ENCODE measurements at places on chromosomes 5 and 9.

GRCh38 chr9:110370315-110370714 lies 32.7 kb upstream of the TXNDC8 start:
- DNase-seq = peak; percentile 4

GRCh38 chr9:134880484-134881312 lies at the start of gene FCN2:
Gene FCN2 (plus strand): TSS chr9:134880810. CDS start chr9:134880822, 12 bp downstream.
- DNase-seq = no peak

GRCh38 chr9:135442075-135442474 lies 37.5 kb upstream of the PPP1R26 start:
- DNase-seq = no peak

DNA sequence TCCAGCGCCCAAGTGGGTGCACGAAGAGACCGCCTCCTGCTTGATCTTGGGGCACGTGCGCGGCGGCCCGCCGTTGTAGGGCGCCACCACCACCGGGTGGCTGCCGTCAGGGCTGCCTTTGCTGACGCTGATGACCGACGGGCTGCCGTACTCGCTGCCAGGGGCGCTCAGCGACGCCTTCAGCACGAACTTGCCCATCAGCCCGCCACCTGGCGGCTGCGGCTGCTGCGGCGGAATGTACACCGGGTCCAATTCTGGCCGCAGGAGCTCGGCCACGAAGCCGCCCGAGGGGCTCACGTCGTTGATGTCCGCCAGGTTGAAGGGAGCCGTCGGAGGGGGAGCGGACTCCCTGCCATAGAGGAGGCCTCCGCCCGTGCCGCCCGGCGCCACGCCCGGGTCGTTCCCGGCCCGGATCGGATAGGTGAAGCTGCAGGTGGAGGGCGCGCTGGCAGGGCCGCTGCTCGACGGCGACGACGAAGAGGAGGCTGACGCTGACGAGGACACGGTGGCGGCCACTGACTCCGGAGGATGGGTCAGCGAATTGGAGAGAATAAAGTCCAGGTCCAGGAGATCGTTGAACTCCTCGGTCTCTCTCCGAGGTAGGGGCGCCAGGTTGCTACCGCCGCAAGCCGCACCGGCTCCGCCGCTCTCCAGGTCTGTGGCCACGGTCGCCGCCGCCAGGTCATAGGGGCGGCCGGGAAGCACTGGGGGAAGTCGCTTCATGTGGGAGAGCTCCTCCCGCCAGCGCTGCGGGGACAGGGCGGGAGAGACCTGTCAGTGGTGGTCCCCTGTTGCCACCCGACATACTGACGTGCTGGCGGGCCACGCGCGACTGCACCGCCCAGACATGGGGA lies 1.8 kb downstream of the KLF4 start:
- DNase-seq = peak; percentile 61

- DNase-seq = peak; percentile 92
These were observed 211.8 kb upstream of the C9orf72 start for GRCh38 chr9:27784847-27785713.

DNA sequence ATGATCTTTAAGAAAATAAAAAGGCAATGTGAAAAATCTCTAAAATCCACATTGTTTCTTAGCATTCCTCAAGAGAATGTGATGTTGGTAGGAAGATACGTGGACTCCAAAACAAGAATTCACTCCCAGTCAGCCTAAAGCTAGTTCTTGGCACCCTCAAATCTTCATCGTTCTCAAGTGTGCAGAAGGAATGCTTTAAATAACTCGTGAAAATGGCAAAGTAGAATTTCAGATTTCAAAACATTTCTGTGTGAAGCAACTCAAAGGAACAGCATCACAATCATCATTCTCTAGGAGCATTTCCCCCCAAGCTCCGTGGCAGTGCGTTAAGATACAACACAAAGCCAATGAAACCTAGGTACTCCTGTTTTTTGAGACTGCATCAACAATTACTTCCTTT lies 185.1 kb upstream of the DMAC1 start:
- DNase-seq = no peak

DNA sequence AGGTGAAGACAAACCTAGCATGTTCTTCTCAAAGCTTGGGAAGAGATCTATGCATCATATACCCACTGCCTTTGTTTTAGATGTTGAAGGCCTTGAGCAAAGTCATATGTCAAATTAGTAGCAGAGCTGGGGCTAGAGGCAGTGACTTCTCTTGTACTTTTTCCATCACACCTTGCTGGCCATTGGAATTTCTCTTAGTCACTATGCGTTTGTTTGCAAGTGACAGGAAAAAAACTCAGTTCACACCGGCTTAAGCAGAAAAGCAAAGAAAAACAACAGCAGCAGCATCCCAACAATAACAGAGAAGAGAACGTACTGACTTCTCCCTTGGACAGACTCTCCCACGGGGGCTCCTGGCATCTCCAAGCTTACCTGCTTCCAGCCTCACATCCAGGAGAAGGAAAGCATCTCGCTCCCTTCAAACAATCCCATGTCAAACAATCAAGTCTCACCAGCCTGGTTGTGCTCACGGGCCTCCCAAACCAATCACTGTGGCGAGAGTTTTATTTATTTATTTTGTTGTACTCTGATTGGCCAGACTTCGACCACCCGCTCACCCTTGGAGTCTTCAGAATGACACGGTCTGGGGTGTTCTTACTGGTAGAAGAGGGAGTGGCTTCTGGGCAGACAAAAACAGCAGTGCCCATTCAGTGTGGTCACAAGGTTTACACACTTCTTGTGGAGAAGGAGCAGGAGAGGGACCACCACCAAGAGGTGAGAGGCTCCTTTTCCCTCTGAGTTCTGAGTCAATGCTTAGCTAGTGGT lies 83.8 kb upstream of the STC2 start:
- peak; percentile 57 for DNase-seq

GRCh38 chr9:75121914-75122558 lies 33.7 kb downstream of the OSTF1 start:
- DNase-seq = no peak

DNA sequence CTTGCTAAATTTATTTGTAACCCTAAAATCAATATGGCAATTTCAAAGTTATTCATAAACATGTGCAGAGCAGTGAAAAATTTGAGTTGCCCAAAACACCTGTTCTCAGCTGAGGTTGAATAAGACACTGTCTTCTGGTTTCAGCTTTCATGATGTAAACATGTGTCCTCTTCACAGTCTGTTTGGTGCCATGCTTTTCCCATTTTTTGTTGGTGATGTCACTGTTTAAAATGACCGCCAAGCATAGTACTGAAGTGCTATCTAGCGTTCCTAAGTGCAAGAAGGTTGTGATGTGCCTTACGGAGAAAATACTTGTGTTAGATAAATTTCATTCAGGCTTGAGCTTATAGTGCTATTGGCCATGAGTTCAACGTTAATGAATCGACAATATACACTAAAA lies 580.8 kb downstream of the ACTL7B start:
- DNase-seq = no peak

- DNase-seq = no peak
These were observed 155.4 kb downstream of the FSTL4 start for GRCh38 chr5:133456933-133457402.

DNA sequence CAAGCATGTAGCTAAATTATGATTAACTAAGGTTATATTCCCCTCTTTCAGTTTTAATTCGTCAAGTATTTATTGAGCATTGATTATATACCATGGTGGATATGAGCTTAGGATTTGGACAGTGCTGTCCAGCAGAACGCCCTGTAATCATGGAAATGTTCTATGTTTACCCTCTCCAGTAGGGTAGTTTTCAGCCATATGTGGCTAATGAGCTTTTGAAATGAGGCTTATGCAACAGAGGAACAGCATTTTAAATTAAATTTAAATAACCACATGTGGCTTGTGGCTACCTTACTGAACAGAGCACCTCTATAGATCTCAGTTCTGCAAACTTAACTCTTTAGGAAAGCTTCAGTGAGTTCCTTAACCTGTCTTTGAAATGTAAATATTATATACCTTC lies 59.1 kb downstream of the JMY start:
- DNase-seq = no peak

- no peak for DNase-seq
These were observed 27.1 kb upstream of the MLLT3 start for GRCh38 chr9:20649381-20649780.

- DNase-seq = peak; percentile 60
These were observed 433.4 kb downstream of the TMEM38B start for GRCh38 chr9:106127776-106128175.

DNA sequence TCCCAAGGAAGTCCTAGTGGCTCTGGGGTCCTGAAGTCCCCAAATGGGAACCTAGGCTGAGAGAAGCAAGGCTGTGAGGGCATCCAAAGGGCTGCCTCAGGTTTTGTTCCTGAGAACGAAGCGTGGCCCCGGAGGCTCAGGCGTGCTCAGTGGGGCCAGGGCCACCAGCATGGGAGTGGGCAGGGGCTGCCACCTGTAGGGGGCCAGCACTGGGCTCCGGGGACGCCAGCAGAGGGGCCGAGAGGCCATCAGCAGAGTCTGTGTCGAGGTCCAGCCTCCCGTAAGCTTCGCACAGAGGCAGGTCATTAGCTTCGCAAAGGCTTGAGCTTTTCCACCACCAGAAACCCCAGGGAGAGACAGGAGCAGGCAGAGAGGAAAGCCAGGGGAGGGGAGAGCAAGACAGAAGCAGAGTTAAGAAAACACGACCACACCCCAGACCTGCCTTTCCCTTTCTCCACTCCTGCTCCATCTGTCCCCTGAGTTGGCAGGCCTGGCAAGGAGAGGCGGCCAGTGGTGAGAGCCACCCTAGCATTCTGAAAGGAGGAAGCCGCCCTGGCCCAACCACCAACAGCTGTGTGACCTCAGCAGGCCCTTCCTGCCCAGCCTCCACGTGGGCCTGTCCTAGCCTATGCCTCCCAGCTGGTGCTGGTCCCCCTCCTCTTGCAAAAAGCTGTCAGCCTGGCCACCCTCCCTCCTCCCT lies 5.5 kb upstream of the SURF6 start:
- no peak for DNase-seq

GRCh38 chr5:60722416-60722815 lies 22.4 kb upstream of the DEPDC1B start:
- DNase-seq = no peak

- DNase-seq = no peak
These were observed 201.5 kb downstream of the DAB2IP start for GRCh38 chr9:121852651-121853616.

DNA sequence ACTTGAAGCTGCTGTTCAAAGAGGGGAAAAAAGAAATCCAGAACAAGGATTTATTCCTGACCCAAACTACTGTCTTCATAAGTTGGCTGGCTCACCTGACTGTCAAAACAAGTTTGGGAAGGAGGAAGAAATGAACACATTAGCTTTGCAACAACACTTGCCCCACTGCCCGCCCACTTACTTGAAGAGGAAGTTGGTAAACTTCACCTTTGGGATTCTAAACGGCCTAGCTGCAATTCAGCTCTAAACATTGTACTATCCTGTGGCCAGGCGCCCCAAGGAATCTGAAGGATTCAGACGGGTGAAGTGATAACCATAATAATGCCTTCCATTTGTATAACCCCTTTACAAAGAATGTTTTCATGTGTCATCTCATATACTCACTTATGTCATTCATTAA lies 199.4 kb downstream of the ARRDC3 start:
- no peak for DNase-seq

DNA sequence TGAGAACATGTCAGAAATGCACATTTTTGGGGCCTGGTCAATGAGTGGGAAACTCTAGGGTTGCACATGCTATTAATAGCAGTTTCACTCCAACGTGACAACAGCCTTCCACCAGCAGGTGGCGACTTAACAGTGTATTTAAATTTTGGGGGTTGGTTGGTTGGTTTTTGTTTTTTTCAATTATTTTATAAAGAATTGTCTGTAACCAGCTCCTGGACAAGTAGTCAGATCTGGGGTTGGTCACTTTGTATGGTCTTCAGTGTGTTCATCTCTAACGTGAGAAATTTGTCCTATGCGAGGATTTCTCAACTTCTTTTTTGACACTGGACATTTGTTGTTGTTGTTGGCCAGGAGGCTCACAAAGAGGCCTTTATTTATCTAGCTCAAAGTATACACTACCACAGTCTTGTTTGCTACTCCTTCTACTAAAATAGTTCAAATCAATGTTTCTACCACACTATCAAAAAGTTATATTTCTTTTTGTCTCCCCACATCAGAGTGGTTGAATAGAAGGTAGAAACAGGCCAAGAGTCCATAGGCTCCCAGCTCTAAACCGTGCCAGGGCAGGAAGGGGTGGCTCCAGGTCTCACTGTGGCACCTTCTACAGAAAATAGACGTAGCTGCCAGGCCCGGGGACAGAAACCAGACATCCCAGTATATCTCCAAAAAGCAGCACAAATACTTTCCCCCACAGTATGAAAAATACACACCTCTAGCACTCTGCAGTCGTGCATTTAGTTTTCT lies 110.4 kb downstream of the TRPM6 start:
- peak; percentile 59 for DNase-seq

GRCh38 chr5:133400831-133401351 lies 211.4 kb downstream of the FSTL4 start:
- no peak for DNase-seq

- DNase-seq = no peak
These were observed 45.1 kb upstream of the SUB1 start for GRCh38 chr5:32539981-32540845.

- DNase-seq = no peak
These were observed 112.3 kb downstream of the SLC28A3 start for GRCh38 chr9:84228130-84228720.

- no peak for DNase-seq
These were observed 160.2 kb downstream of the FAM170A start for GRCh38 chr5:119789406-119790117.

GRCh38 chr9:107705521-107705920 lies 216.0 kb upstream of the KLF4 start:
- peak; percentile 20 for DNase-seq

DNA sequence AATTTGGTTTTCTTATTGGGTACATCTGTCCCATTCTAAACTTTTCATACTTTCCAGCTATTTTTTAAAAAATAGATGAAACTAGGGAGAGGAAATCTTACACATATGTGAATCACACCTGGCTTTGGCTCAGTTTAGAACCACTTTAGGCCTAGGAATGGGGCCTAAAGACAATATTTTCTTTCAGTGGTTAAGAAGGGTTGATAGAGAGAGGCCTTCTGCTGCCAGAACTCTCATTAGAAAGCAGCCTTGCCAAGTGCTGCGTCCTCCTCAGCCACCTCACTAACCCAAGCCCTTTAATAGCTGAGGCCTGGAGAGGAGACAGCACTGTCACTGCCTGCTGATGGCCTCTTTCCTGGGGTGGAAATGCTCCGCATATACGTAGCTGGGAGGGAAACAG lies 167.5 kb downstream of the SAXO1 start:
- no peak for DNase-seq

DNA sequence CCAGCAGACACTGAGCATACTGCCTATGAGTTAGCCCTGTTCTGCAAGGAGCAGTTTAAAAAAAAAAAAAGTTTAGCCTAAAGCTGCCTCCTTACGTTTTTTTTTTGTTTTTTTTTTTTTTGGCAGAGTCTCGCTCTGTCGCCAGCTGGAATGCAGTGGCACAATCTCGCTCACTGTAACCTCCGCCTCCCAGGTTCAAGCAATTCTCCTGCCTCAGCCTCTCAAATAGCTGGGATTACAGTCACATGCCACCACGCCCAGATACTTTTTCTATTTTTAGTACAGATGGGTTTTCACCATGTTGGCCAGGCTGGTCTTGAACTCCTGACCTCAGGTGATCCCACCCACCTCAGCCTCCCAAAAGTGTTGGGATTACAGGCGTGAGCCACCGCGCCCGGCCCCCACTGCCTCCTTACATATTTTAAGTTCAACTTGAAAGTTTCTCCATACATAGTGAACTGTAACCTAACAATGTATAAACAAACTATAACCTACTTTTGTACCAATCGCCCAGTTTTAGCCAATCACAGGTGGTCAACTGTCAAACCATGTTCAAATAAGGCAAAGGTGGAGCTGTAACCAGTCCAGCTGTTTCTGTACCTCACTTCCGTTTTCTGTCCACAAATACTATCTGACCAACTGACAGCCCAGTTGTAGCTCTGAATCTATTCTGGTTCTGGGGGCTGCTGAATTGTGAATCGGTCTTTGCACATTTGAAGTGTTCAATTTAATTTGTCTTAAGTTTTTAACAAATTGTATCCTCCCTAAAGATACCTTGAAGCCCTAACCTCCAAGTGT lies 17.1 kb downstream of the GKAP1 start:
- no peak for DNase-seq

Data from kidney tubule cell (primary cell).